ENCODE measurements at places on chromosomes 16 and 17.

DNA sequence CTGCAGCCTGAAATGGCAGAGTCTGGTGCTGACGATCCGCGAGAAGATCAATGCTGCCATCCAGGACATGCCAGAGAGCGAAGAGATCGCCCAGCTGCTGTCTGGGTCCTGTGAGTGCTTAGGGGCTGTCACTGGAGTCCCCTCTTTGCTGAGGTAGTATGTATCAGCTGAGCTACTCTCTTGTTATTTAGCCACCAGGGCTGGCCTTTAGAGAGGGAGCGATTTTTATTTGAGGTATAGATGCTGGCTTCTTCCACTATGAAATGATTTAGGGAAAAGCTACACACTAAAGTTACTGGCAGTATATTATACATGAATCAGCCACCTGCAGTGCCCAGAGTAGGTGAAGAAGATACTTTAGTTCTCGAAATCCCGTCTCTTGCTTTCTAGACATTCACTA lies 2.6 kb downstream of the CDK5RAP3 start:
- DNase-seq: no peak

DNA sequence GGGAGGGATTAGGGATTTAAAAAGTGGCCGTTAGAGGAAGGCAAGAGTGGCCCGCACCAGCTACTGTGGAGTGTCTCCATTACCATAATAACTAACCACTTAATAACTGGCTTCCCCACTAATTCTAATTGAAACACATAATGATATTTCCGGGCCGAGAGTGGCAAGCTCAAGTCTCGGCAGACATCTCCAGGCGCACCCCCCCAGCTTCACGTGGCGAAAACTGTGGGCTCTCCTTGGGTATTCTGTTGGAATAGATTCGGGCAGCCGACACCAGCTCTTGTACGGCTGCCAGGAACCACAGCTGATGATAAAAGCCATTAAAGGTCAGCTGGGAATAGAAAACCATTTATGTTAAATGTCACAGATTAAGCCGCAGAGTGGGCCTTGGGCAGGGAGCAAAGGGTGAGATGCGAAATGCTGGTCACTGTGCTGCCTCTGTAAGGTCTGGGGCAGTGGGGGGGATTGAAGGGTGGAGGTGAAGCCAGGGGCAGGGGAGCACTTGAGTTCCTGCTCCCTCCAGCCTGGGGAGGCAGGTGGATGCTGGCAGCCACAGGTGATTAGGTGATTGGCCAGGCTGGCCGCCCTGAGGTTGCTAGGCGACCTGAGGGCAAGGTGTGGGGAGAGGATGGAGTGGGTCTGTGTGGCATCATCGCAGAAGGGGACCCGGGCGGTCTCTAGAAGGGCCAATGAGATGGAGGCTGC lies 115.6 kb upstream of the SDK2 start:
- DNase-seq: no peak

DNA sequence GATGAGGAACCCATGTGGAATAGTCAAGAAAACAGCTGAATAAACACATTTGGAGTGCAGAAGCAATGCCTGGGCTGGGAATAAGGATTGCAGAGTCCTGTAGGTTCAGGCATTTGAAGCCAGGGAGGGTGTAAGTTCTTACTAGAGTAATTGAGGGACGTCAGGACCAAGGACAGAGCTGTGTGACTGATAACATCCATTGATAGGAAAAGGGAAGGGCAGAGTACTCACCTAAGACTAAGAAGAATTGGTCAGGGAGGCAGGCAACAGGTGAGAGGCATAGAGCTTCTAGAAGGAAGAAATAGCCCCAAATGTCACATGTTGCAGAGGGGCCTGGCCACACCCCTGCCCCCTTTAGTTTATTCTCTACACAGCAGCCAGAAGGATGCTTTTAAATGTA lies 79.8 kb upstream of the TMEM132E start:
- DNase-seq: no peak

- no peak for DNase-seq
Measured at GRCh38 chr17:30579610-30580315, 102.6 kb downstream of the GOSR1 start.

- no peak for DNase-seq
Measured at GRCh38 chr16:7990626-7991260, 599.6 kb downstream of the TMEM114 start.

DNA sequence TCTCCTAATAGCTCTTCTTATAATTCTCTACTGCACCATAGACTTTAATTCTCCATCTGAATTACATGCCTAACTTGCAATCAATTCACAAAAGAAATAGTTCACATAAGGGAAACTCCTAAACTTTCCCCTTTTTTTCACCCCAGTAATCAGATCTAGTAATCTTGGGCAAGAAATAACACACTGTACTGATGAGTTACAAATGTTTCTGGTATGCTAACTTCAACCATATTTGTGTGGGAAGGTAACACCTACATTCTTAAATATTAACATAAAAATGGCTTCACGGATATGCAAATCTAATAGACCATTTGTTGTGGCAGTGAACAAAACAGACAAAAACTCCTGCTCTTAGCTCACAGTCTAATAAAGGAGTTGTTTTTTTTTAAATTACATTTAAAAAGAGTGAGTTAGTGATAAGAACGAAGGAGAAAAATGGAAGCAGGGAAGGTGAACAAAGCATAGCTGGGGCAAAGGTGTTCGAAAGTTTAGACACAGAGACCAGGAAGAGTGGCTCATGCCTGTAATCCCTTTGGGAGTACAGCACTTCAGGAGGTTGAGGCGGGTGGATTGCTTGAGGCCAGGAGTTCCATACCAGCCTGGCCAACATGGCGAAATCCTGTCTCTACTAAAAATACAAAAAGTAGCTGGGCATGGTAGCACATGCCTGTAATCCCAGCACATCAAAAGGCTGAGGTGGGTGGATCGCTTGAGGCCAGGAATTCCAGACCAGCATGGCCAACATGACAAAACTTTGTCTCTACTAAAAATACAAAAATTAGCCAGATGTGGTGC lies 34.8 kb downstream of the CMTM3 start:
- DNase-seq: no peak

DNA sequence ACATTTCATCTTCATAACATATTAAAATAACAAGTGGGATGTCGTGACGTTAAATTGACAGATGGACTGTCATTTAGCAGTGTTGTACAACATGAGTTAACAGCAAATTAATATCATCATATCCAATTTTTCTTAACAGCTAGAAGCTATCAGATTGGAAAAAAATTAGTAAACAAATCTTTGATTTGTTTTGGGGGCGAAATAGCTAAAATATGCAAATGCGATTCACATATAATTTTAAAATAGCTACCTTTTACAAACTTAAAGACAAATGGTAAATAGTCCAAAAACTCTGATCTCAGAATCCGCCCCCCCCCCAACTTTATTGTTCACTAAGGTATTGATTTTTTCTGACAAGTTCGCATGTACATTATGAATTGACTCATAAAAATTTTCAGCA lies 20.3 kb upstream of the NACA2 start:
- DNase-seq: no peak

DNA sequence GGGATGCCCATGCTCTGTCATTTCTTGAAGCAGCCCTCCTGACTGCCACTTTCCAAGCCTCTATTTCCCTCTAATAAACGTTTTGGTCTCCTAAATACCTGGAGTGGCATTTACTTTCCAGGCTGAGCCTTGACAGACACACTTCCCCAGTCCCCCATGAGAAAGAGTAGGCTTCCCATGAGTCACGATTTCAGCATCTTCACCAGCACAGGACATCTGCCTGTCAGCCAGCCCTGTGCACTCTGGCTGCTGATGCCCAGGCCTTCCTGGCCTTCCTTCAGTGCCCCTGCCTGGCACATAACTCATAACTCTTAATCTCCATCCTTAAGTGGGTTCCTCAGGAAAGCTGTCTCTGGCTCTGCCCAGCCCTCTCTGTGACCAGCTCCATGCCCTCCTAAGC lies 30.8 kb upstream of the GAS7 start:
- DNase-seq: no peak

DNA sequence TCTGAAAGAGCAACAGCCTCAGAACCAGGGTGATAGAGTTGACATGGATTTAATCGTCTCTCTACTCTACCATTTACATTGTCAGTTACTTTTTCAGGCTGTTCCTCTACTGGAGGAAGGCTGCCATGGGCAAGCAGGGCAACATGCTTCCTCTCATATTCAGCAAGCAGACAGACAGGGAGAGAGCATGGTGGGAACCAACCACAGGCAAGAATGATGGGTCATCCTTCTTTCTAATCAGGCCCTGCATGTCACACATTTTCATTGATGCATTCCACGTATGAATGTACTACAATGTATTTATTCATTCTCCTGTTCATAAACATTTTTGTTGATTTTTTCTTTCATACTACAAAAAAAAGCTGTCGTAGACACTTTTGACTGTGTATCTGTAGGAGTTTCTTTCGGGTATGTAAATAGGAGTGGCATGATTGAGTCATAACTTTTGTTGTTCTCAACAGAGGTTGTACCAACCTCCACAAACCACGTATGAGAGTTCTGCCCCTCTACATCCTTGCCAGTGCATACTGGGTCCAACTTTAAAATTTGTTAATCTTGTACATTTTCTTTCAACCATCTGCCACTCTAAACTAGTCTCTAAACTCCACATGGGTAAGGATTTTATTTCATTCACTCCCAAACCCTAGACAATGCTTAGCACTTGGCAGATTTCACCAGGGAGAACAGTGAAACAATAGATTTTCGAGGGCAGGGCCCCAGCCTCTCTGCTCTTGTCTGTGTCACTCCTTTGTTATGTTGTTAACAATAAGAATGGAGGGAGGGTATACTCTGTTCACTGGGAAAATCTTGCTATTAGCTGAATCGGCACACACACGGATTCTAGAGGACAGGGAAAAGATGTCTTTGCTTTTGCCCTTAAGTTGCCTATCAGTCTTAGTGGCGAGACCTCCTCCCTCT lies 58.7 kb downstream of the CMC2 start:
- no peak for DNase-seq

GRCh38 chr16:4828567-4829321 lies 18.3 kb downstream of the GLYR1 start:
- no peak for DNase-seq

DNA sequence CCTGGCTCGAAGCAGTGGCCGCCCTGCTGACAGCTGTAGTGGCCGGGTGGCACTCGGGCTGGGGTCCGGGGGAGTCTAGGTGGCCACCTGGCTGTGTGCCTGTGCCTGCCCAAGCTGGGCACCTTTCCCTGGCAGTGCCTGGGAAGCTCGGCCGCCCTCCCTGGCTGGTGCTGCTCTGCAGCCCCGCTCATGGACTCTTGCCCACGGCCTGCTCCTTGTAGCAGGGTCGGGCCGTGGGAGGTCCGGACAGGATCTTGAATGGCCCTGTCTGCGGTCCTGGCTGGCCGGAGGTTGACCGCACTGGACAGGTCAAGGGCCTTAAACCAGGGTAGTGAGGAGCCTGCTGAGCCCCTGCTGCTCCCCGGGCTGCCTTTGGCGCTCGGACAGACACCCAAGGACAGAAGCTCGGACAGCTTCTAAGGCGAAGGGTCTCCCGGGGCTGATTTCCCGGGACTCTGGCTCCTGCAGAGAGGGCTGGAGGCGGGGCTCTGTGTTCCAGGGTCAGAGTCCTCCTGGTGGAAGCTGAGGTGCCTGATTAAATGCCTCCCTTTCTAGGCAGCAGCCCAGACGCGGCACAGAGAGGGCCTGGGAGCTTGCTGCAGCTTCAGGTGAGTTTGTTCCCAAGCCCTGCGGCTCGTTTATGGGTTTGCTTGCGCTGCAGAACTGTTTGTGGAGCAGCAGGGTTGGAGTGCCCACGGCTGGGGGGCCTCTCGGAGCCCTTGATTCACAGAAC lies 6.0 kb downstream of the CAPN15 start:
- no peak for DNase-seq

- DNase-seq: peak; percentile 91
Measured at GRCh38 chr16:23835390-23836077, at the start of gene PRKCB. Gene PRKCB (plus strand): TSS chr16:23835983.

DNA sequence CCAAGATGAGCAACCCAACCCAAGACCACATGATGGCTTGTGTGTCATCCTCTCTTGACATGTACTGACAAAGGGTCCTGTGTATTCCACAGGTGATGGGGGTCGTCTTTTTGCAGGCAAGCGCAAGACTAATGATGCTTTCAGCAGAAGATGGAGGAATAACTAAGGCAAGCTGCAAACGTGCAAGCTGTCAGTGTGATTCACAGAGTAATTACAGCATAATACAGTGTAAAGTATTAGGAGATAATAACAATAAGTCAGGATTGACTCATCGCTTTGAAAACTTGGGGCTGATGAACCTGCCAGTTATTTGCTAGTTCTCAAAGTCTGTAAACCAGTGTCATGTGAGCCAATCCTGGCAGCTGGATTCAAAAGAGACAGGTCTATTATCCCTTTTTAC lies 41.6 kb upstream of the ASIC2 start:
- DNase-seq: no peak

GRCh38 chr16:29761882-29762281 lies 16.1 kb upstream of the C16orf54 start:
- DNase-seq: no peak

DNA sequence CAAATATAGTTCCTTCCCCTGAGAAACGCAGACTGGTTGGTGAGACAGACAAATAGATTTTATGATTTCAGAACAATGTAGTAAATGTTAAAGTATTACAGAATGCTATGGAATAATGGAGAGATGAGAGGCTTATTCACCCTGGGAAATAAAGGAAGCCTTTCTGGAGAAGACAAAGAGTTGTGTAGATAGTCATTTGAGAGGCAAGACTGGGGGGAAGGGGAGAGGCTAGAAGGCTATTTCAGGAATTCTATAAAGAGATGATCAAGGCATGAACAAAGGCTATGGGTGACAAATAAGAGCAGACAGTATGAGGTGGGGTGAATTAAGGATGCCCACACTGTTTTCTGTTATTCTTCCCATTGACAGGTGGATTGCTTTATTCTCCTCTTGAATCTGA lies 211.4 kb downstream of the GRIN2A start:
- no peak for DNase-seq

GRCh38 chr17:4939546-4939795 lies 375 bp downstream of the SLC25A11 start:
- no peak for DNase-seq

DNA sequence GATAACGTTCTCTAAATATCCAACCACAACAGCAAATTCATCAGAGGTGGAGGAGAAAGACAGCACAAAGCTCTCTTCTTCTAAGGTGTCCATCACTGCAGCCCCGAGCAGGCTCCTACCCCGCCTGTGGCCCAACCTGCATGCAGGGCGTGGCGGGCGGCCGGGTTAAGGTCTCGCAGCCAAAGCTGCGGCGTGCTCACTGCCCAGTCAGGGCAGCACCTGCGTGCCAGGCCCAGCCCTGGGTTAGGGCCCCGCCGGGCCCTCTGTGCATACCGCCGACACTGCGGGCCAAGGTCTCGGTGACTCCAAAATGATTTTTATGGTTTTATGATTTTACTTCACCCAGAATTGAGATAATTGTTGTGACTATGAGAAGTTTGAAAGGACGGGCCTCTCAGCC lies 57.8 kb downstream of the FOXK2 start:
- DNase-seq: no peak

All from activated T-cell treated with anti-CD3 and anti-CD28 coated beads for 48 hours (primary cell).